ENCODE measurements at places on chromosomes 4 and X.

- DNase-seq: no peak
Observed at GRCh38 chr4:152211936-152212653, 323.8 kb downstream of the FBXW7 start.

- DNase-seq: no peak
Observed at GRCh38 chr4:121690001-121690400, 6.8 kb downstream of the ANXA5 start.

DNA sequence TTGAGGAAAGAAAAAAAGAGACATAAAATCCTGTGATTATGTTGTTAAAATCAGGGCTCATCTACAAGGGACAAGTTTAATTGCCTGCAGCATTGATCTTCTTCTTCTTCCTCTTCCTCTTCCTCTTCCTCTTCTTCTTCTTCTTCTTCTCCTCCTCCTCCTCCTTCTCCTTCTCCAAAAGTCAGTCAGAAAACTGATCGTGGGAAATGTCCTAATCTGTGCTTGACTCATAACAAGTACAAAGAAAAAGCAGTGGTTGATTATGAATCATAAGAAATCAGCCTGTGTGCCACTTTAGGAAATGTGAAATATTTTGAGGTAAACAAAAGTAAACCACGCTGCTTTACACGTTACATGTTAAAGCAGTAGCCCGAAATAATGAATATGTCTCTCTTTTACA, 2.7 kb upstream of the ATP10D start:
- DNase-seq: no peak

DNA sequence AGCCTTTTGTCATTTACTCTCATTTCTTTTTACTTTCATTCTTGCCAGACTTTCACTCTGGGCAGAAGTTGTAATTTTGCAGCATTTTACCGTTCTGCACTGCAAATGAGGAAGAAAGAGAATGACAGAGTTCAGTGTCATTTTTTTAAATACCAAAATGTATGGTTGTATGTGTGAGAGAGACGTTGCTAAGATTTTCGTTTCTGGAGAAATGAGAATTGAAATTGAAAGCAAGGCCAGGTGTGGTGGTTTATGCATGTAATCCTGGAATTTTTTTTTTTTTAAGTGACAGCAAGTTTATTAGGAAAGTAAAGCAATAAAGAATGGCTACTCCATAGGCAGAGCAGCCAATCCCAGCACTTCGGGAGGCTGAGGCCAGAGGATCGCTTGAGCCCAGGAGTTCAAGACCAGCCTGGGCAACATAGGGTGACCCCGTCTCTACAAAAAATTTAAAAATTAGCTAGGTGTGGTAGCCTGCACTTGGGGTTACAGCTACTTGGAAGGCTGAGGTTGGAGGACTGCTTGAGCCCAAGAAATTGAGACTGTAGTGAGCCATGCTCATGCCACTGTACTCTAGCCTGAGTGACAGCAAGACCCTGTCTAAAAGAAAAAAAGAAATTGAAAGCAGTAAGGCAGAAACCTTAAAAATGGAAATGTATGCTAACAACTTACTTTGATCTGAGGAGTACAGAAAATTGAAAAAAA, 12.9 kb downstream of the DCK start:
- DNase-seq: no peak

DNA sequence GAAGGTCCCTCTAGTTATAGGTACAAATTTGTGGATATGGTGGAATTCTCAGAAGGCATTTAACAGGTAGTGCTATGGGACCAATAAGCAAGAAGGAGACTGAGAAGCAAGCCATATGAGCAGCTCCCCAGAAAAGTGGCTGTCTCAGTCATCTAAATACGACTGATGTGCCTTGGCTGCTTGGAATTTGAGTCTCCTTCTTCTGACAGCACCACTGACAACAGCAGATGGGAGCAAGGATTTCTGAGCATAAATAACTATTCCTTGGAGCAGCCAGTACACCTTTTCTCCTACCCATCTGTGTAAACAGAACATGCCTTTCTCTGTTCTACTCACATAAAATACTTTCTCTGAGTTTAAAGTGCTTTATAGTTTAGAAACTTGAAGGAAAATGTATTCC, 196.2 kb downstream of the GABRG1 start:
- DNase-seq: no peak

- no peak for DNase-seq
Observed at GRCh38 chr4:6647582-6648230, 7.2 kb downstream of the MRFAP1 start.

GRCh38 chr4:119010909-119011606, 122.4 kb downstream of the SYNPO2 start:
- DNase-seq: no peak

- DNase-seq: no peak
Observed at GRCh38 chr4:187357821-187358220, 634.2 kb upstream of the FAT1 start.

DNA sequence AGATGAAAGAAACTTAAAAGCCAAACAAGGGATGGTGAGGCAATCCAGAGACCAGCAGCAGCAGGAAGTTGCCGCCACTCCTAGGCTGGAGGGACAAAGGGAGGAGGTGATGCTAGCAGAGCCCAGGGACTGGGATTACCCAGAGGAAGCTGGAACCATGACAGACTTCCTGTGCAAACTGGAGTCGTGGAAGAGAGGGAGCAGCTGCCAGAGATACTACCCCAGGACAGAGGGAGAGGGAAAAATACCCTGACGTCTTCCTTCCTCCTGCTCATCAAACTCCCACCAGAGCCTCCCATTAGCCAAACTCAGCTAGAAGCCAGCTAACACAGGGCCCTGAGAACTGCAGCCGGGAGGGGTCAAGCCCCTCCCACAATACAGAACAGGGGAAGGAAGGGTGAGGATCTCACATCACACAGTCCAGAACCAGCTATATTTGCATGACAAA, 101.2 kb upstream of the KLF3 start:
- no peak for DNase-seq

DNA sequence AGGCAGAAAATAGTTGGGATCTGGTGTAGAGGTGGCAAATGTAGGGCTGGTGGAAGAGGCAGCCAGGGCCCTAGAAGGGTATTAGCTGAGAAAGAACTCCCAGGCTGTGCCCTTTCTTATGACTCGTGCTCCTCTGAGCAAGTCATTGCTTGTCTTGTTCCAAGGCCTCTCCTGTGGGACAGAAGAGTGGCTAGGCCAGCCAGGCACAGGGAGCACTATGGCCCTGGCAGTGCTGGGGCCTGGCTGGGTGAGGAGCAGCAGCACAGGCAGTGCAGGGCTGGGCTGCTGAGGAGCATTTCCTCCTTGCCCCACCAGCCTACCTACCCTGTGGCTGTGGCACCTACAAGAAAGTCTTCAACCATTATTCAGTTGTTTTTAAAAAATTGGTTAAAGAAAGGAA, 298.5 kb upstream of the NR3C2 start:
- no peak for DNase-seq

- no peak for DNase-seq
Observed at GRCh38 chrX:30864383-30864785, 24.7 kb downstream of the TAB3 start.

All from stimulated activated CD4-positive, alpha-beta T cell treated with anti-CD3 and anti-CD28 coated beads, Interleukin-4, amount 100 ng/mL, for 1 hour (primary cell).